ENCODE measurements at places on chromosomes 12 and 14. TPM values are rescaled to one million over a fixed set of nuclear protein-coding genes. Genes with fewer than 3 reads are reported as not detected.

DNA sequence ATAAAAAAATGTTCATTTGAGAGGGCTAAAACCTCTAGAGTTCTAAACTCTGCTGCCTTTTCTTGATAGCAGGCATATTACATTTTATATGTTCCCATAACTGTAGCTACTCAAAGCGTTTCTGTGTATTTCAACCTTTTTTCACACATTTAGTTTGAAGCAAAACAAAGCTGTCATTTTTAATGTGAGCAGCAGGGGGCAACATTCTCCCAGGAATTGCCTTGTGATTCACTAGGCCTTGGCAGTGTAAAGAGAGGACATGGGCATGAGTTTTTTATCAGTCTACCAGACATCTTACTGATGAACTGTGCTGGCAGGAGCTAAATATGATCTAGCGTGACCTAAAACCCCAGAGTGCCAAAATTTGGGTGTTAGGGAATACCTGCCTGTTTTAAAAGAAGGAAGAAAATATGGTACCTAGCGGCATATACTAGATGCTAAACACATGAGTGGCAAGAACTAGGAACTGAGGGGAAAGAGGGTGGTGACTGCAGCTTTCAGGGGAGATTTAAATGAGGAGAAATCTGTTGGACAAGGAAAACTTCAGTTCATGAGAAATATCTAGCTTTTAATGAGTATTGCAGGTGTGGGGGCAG is 65.3 kb downstream of the IFT43 start:
- no peaks in the 10 kb centered on the region for H3K27me3 ChIP-seq
- no peak overlapping the region for H3K27ac ChIP-seq
- H3K4me1 ChIP-seq: no peaks in the 10 kb centered on the region
- DNase-seq: peak; percentile 57
- H3K36me3 ChIP-seq: peaks cover 2% of the 10 kb centered on the region
- H3K4me3 ChIP-seq: no peak overlapping the region

- no peak for DNase-seq
- H3K27me3 ChIP-seq: no peaks in the 10 kb centered on the region
- H3K4me3 ChIP-seq: no peak overlapping the region
- no peak overlapping the region for H3K27ac ChIP-seq
These were observed 73.5 kb upstream of the GPHB5 start for GRCh38 chr14:63392236-63392635.

- peaks cover 49% of the 10 kb centered on the region for H3K36me3 ChIP-seq
- H3K4me1 ChIP-seq: no peaks in the 10 kb centered on the region
- DNase-seq: no peak
These were observed 16.4 kb upstream of the TAS2R30 start for GRCh38 chr12:11150832-11151231.

DNA sequence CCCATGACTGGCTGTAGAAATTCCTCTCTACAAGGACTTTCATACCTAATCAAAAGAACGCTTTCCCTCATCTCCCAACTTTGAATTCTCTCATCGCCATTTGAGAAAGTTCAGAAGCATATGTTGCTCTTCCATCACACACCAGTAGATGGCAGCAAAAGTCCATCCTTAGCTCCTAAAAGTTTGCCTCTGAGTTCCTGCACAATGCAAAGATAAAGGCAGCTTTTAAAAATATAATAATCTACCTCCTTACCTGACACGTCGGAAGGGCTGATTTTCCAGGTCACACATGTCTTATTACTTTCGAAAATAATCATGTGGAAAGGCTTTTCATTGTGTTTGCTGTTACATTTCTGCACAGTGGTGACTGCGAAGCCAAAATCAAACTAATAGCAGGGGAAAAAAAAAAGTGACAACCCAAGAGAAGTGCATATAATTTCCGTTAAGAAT is 456.7 kb upstream of the SEL1L start:
- H3K36me3 ChIP-seq: no peaks in the 10 kb centered on the region
- peaks cover 8% of the 10 kb centered on the region for H3K27me3 ChIP-seq
- DNase-seq: peak; percentile 40
- no peaks in the 10 kb centered on the region for H3K4me1 ChIP-seq

GRCh38 chr12:16962889-16963288 is 356.9 kb upstream of the LMO3 start:
- H3K27ac ChIP-seq: no peak overlapping the region
- no peaks in the 10 kb centered on the region for H3K36me3 ChIP-seq
- no peak for DNase-seq
- no peaks in the 10 kb centered on the region for H3K27me3 ChIP-seq
- no peak overlapping the region for H3K4me3 ChIP-seq
- H3K4me1 ChIP-seq: peaks cover 5% of the 10 kb centered on the region

DNA sequence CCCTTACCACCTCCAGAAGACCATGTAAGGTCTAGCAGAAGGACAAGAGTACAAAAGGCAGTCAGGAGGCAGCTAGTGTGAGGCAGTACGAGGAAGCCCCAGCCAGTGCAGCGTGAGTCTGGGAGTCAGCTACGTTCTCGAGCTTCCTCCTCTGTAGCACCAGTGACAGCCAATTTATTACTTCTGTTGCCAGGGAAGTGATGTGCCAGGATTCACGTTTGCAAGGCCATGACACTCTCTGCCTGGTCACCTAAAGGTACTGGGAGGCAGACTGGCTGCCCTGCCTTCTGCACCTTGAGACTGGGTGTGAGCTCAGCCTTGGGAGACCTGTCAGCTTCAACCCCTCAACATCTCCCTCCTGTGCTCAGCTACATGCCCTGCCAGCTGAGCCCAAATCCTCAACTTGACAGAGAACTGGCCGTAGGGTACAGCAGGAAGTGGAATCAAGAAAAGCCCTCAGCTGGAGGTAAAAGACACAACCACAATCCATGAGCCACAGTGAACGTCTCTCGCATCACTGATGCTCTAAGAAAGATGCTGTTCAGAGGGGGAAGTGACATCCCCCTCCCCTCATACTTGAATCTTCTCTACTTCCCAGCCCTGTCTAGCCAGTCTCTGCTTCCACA is 182.5 kb upstream of the RGS6 start:
- peaks cover 3% of the 10 kb centered on the region for H3K36me3 ChIP-seq
- no peak overlapping the region for H3K4me3 ChIP-seq
- no peaks in the 10 kb centered on the region for H3K4me1 ChIP-seq

DNA sequence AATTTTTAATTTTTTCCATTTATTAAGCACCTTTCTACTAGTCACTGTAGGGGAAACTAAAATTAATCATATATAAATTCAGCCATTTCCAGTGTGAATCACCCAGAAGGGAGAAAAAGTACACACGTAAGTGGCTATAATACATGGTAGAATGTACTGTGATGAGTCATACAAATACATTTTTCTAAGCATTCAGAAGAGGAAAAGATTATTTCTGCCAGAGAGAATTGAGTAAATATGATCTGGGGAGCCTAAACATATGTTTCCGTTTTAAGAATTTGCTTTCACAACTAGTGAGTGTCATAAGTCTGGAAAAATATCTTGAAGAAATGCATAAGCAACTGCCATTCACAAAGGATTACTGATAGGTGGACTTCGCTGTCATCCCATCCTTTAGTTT is 102.8 kb downstream of the TGFB3 start:
- DNase-seq: no peak
- H3K4me3 ChIP-seq: no peak overlapping the region
- peaks cover 2% of the 10 kb centered on the region for H3K36me3 ChIP-seq
- H3K4me1 ChIP-seq: peaks cover 4% of the 10 kb centered on the region

GRCh38 chr12:87266305-87266704 is 762.9 kb downstream of the C12orf50 start:
- no peaks in the 10 kb centered on the region for H3K36me3 ChIP-seq
- no peaks in the 10 kb centered on the region for H3K27me3 ChIP-seq
- DNase-seq: no peak
- no peak overlapping the region for H3K27ac ChIP-seq

- peaks cover 27% of the 10 kb centered on the region for H3K27me3 ChIP-seq
- DNase-seq: no peak
- no peak overlapping the region for H3K4me3 ChIP-seq
- H3K36me3 ChIP-seq: no peaks in the 10 kb centered on the region
These were observed 2.1 kb upstream of the TMEM263 start for GRCh38 chr12:106953352-106954250.

- peaks cover 2% of the 10 kb centered on the region for H3K27me3 ChIP-seq
- H3K4me1 ChIP-seq: peaks cover 1% of the 10 kb centered on the region
- DNase-seq: no peak
- H3K27ac ChIP-seq: no peak overlapping the region
These were observed 47.9 kb upstream of the PLEKHG7 start for GRCh38 chr12:92654929-92655328.

DNA sequence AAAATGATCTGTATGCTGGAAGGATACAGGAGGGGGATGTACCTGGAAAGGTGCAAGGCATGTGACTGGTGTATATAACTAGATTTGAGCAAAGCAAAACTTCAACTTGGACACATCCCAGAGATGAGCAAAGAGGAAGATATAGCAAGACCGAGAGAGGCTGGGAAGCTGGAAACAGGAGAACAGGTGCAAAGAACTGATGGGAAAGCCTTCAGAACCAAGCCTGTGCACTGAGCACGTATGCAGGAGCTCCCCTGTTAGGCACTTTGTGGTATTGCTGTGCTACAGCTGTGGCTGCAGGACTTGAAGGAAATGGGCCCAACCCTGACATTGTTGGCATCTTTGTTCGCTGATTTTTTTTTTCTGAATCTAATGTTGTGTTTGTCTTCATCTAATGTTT is 120.7 kb upstream of the PWP1 start:
- H3K36me3 ChIP-seq: no peaks in the 10 kb centered on the region
- no peak overlapping the region for H3K27ac ChIP-seq
- H3K27me3 ChIP-seq: peaks cover 16% of the 10 kb centered on the region
- DNase-seq: no peak
- no peak overlapping the region for H3K4me3 ChIP-seq

Gene MANSC4
- 1.1 TPM for total RNA-seq

Gene PEBP1
- 216 TPM for total RNA-seq

Gene DLGAP5
- total RNA-seq: 32.9 TPM

Gene INSM2
- 0.10 TPM for total RNA-seq

Gene C12orf60
- 3.5 TPM for total RNA-seq

Gene SAMD15
- total RNA-seq: 9.5 TPM
